ENCODE measurements at places on chromosomes 1 and 21. TPM values are rescaled to one million over a fixed set of nuclear protein-coding genes. Genes with fewer than 3 reads are reported as not detected.

- H3K27me3 ChIP-seq, result no peaks in the 10 kb centered on the region
- DNase-seq, result no peak
- H3K4me3 ChIP-seq, result no peak overlapping the region
- H3K4me1 ChIP-seq, result peaks cover 37% of the 10 kb centered on the region
- peak overlapping the region; percentile 92 for H3K27ac ChIP-seq
Observed at GRCh38 chr1:203461717-203462116, 13.9 kb upstream of the PRELP start.

- no peaks in the 10 kb centered on the region for H3K4me1 ChIP-seq
- no peaks in the 10 kb centered on the region for H3K27me3 ChIP-seq
- no peak overlapping the region for H3K27ac ChIP-seq
- no peak for DNase-seq
- H3K36me3 ChIP-seq, result peaks cover under 1% of the 10 kb centered on the region
Observed at GRCh38 chr1:203056516-203056915, 29.3 kb downstream of the MYOG start.

Gene CYP4A11
- not detected for total RNA-seq

Gene HSD3B1
- not detected for total RNA-seq

Gene PLA2G2D
- not detected for total RNA-seq
